ENCODE measurements at places on chromosomes 2 and 18. TPM values are rescaled to one million over a fixed set of nuclear protein-coding genes. Genes with fewer than 3 reads are reported as not detected.

Gene ITGAV
- 52.8 TPM for total RNA-seq

Gene AFF3
- total RNA-seq: not detected

Gene TCF7L1
- 7.2 TPM for total RNA-seq

Gene SOWAHC
- 16.3 TPM for total RNA-seq

Gene RGPD5
- total RNA-seq: 8.0 TPM

Gene SATB2
- 2.9 TPM for total RNA-seq

Gene THSD7B
- not detected for total RNA-seq

Gene STON1
- total RNA-seq: not detected

Gene M1AP
- not detected for total RNA-seq
